ENCODE measurements at places on chromosomes 2 and 18.

- DNase-seq, result peak; percentile 91
Measured at GRCh38 chr2:126627643-126628042, 28.3 kb upstream of the GYPC start.

DNA sequence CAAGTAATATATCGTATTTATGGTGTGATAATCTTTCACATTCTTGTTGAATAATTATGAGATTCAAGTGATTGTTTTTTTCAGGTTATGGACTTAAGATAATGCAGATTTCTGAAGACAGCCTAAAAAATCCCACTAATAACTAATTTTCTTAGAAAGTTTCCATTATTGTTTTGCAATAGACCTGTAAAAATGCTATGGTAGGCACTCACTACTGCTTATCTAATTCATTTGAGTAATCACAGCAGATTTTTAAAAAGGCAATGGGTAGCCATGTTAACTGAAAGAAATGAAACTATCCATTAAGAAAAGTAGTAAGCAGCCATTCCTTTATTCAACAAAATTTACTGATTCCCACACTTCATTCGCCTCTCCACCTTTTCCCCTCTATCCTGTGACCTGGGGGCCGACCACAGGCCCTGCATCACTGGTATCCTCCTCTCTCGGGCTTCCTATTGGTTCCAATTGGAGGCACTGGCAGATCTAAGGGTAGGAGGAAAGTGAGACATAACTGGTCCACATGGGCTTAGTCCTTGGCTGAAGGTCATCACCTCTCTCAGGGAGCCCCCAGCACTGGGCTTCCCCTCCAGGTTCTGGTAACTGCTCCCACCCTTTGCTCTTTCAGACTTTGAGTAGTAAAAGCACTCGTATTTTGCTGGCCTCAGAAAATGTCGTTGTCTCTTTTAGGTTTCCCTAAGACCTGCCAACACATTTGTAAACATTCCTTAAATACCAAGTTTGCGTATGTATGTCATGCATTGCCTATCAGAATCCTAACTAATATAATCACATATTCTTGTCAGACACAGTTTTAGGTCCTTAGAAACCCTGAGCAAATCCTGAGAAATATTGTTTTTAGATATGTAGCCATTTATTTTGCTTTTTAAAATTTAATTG is 18.5 kb downstream of the RBMS1 start:
- peak; percentile 50 for DNase-seq

DNA sequence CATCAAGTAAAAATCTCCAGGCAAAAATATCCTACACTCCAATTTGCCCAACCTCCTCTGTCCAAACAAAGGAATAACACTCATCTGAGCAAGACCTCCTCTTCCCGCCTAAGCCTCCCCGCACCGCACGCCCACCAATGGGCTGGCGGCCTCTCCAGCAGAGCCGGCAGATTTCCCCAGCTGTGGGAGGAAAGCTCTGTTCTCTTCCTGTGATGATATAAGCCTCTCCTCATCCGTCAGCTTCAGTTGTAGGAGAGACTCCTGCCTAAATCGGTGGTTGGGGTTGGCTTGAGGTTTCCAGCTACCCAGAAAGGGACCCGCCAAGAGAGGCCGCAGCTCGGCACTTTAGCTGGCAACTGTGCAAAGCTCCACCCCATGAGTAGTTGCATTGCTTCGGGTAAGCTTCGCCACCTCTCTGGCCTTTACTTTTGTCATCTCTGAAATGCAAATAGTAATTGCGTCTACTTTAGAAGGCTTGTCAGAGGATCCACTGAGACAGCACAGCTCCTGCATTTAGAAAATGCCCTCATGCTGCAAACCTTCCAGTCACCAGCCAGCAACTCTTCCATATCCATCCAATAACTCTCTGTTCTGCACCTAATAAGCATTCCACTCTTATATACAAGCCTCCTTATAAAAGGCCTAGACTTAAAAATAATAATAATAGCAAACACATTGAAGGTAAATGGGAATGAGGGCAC is 146.4 kb downstream of the MYT1L start:
- no peak for DNase-seq

- no peak for DNase-seq
Measured at GRCh38 chr2:48440103-48440390, 89.9 kb upstream of the STON1 start.

DNA sequence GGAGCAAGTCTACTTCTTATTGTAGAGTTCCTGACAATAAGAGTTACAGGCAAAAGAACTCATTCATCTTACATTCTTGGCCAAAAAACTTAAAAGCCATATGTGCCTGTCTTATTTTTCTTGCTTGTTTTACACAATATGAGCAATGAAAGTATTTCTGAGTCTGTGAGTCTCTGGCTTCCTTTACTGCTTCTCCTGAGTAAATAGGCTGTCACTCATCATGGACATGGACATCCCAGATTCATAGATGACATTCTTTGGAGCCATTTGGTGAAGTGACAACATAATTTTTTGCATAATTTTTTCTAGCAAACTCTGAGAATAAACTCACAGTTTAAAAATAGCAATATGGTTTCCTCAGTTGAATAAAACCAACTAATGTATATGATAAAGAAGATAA is 179.3 kb downstream of the SNTG2 start:
- no peak for DNase-seq

DNA sequence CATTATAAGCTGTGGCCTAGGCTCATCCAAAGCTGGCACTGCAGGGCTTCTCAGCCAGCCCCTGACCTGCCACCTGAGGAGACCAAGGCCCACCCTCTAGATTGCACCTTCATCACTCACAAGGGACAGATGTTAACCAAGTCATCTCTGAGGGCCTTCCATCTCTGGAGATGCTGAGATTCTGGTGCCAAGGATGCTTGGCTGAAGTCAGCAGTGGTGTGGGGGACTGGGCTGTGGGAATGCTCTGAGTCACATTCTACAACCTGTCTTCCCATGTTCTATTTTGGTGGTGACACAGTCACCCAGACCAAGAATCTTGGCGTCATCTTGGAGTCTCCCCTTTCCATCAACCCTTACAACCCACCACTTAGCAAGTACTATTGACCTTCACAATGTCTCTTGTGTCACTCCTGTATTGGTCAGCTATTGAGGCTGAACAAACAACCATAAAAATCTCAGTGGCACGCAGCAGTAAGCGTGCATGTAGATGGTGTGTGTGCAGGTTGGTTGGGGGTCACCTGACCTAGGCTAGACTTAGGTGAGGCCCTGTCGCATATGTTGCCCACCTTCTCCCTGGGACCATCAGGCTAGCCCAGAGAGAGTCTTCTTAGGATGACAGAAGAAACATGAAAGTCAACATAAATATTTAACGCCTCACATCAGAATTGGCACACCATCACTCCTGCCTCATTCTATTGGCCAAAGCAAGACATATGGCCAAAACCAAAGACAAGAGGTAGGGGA is 135.0 kb downstream of the SMAD7 start:
- no peak for DNase-seq

GRCh38 chr2:60948161-60948560 is 66.8 kb downstream of the REL start:
- DNase-seq, result no peak

- DNase-seq, result no peak
Measured at GRCh38 chr2:186693446-186693832, 421 bp upstream of the FAM171B start.

DNA sequence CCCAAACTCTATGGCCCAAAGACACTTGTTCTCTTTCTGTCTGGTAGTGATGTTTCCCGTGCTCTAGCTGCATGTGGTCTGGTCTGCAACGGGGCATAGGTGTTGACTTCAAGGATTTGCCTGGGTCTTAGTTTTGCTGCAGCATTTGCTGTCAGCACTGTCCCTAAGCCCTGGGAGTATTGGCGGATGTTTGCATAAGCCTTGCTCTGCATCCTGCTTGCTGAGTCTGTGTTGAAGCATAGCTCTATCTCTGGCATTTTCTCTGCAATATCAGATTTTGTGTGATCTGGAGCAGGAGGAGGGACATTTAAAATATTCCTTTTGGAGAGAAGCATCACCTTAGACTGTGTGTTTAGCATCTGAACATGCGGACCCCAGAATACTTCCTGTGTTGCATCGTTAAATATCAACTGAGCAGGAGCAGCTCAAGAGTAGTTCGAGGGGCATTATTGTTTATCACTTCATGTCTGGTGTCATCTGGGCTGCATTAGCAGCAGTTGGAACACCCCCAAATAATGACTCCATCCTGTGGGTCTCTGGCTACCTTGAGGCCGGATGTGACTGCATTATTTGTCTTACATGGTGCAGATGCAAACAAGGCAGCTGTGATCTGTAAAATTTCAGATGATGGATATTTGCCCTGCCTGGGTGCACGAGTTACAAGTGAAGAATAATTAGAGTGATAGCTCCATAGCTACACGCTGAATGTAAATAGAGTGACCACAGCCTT is 231.7 kb downstream of the TRIB2 start:
- peak; percentile 22 for DNase-seq

DNA sequence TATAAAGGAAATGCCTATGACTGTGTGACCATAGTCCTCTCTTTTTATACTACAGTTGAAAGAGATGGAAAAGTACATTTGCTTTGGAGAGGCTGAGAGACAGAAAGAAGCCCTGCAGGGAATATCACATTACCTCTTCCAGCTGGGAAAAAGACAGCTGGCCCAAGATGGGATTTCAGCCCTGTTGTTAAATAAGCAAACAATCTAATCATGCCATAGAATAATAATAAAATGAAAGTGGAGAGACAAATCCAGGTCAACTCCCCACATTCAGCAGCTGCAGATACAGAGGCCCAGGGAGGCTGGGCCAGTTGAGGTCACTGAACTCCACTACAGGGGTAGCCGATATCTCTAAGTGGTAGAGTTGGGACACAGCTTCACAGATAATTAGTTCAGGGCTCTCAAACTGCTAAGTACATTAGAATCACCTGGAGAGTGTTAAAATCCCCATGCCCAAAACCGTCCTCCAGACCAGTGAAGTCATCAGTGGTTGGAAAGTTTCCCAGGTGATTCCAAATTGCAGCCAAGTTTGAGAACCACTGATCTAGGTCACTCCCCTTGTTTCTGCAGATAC is 81.9 kb downstream of the MOGAT1 start:
- peak; percentile 52 for DNase-seq

All from cardiac fibroblast (primary cell).